ENCODE measurements at places on chromosomes 2 and 18.

DNA sequence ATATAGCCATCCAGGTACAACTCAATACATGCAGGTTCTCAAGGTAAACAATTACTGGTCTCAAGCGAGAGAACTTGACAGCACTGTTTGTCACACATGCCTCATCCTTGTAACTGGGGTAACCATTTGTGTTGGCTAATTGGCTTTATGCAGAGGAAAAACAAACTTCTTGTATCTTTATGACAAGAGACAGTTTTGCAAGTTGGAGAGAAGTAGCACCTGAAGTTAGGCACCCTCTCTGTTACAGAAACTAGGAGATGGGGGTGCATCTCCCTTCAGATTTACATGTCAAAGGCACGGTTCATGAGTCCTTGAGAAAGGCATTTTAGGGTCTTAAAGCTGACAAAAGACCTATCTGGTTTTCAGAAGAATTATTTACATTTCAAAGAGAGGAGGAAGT is 241.7 kb downstream of the CD226 start:
- no peak for DNase-seq

- no peak for DNase-seq
These were observed 1426.9 kb upstream of the ACVR2A start for GRCh38 chr2:146417942-146418341.

DNA sequence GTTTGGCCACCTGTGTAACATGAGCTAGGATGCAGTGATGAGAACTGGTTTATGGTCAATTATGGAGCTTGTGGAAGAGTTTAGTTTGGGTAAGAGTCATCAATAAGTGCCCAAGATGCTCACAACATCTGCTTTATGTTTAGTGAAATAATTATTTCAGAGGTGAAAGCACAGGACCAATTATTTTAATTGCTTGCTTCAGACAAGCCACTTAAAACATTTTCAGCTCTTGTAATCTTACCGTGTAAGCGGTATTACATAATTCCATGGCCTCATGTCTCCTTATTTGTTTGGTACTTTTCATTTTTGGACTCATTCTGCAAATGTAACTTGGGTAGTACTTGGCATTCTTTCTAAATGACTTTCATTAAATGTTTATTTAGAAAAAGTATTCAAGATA is 5.4 kb downstream of the B3GNT2 start:
- DNase-seq = no peak

GRCh38 chr2:42905341-42906110 is 113.1 kb upstream of the HAAO start:
- no peak for DNase-seq

- DNase-seq = peak; percentile 5
These were observed 274.9 kb upstream of the UBE2E3 start for GRCh38 chr2:180705551-180705950.

DNA sequence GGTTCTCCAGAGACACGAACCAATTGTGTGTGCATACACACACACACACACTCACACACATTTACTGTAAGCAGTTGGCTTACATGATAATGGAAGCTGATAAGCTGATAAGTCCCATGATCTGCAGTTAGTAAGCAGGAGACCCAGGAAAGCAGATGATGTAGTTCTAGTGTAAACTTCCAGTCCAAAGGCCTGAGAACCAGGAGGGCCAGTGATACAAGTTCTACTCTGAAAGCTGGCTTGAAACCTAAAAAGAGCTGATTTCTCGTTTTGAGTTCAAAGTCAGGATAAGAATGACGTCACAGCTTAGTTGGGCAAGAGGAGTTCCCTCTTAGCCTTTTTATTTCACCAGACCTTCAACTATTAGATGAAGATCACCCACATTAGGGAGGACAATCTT is 558.8 kb upstream of the PIK3C3 start:
- no peak for DNase-seq

DNA sequence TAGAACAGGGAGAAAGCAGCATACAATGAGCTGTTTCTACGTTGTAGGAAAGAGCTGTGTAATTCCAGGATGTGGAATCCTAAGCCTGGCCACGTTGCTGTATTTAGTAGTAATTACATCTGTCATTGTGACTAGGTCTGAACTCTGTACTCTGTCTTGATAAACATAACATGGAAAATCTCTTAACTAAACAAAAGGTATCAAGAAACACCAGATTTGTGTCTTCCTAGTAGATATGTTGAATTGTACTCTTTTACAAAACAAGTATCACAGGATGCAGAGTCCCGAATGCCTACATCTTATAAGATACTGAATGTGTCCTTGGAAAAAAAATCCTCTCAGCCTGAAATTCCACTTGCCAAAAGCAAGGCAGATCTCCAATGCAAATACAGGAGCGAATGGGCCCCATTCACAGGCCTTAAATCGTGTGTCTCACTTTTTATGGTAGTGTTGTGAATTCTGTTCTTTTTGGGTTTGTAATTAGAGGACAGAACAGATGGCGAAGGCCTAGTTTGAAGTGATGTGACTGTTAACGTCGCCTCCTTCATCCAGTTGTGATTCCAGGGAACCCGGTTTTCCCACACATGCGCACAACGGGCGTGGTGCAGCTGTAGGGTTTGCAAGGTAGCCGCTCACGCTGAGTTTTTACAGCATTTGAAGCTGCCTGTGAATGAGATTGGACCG is 246.5 kb downstream of the GBX2 start:
- DNase-seq = no peak

GRCh38 chr2:143489145-143489544 is 359.9 kb downstream of the ARHGAP15 start:
- DNase-seq = peak; percentile 5

- DNase-seq = no peak
These were observed 51.1 kb downstream of the POLR1A start for GRCh38 chr2:86054535-86055082.

- no peak for DNase-seq
These were observed 23.1 kb upstream of the FAHD2A start for GRCh38 chr2:95379371-95379831.

DNA sequence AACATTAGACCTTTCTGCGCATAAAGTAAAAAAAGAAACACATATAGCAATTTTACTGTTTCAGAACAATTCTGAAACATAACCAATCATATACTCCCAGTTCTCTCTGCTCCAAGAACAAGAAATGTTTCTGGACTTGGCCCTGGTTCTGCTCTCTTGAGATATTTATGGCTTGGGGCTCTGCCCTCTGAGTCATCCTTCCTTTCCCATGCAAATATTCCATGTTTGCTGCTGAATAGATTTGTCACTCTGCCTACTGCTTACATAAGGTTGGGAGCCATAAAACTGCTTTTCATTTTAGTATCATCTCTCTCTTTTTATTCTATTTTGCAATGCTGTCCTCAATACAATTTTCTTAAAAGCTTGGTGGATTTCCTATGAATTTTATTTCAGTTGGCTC is 499.6 kb upstream of the ACVR2A start:
- no peak for DNase-seq

GRCh38 chr2:70954886-70955285 is 19.2 kb downstream of the ATP6V1B1 start:
- DNase-seq = no peak

DNA sequence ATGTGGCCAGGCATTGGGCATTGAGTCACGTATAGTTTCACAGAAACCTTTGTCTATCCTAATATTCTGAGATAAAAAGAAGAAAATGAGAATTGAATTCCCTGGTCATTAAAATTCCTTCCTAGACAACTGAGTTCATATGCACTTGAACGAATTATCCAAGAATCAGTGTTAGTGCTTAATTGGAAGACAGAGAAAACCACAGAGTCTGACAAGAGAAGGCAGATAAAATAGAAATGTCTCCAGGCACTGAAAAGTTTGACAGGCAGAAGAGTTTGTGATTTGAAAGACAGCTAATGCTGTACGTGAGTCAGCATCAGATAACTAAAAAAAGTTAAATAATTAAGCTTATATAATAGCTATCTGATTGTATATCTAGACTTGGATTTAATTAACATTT is 47.7 kb upstream of the TRIB2 start:
- no peak for DNase-seq

DNA sequence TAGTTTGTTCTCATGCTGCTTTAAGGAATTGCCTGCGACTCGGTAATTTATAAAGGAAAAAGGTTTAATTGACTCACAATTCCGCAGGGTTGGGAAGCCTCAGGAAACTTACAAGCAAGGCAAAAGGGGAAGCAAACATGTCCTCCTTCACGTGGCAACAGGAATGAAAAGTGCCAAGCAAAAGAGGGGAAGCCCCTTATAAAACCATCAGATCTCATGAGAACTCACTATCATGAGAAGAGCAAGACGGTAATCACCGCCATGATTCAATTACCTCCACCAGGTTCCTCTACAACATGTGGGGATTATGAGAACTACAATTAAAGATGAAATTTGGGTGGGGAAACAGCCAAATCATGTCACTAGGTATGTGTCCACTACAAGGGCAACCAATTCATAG is 53.9 kb downstream of the MAP4K3 start:
- no peak for DNase-seq

- no peak for DNase-seq
These were observed 29.4 kb upstream of the LPIN2 start for GRCh38 chr18:3042379-3042778.

GRCh38 chr2:48328159-48328809 is 201.7 kb upstream of the STON1 start:
- no peak for DNase-seq

DNA sequence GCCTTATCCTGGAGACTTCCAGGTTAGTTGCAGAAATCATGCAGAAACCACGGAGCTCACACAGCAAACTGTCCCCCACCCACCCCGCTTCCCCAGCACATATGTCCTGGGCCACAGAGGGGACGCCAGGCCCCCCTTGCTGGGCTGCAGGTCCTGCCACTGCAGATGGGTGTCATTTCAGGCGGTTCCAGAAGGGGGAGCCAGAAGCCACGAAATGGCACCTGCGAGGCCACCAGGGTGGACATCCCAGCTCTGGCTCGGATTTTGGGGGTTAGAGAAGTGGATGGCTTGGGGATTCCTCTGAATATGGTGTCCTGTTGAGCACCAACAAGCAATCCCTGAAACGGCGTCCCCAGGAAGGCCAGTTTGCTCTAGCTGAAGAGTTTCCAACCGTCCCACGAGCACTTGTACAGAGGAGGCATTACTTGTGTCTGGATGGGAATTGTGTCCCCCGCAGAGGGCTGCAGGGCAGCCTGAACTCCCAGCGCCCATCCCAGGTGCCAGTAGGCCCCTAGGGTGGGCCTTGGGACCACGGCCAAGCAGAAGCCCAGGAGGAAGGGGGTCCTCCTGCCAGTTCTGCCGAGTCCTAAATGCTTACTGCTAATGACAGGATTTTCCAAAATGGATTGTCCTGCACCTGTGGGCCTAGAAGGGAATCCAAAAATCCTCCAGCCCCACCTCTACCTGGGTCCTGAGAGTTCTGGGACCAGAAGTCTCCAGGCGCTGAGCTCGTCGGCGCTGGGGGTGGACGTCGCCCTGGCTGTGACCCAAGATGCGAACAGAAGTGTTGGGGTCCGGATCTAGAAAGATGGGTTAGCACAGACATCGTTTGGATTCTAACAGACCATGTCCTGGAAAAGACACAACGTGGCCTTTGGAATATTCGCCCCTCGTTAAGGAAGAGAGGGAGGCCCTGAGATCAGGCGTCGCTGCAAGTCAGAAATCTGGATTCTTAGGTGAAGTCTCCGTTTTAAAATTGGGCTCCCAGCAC is 14.6 kb upstream of the NFATC1 start:
- peak; percentile 21 for DNase-seq

GRCh38 chr18:9726175-9726574 is 18.1 kb downstream of the RAB31 start:
- DNase-seq = no peak

- DNase-seq = no peak
These were observed 185.9 kb upstream of the SLC39A10 start for GRCh38 chr2:195471163-195471562.

- DNase-seq = peak; percentile 56
These were observed 1.2 kb downstream of the TGOLN2 start for GRCh38 chr2:85326406-85327159.

DNA sequence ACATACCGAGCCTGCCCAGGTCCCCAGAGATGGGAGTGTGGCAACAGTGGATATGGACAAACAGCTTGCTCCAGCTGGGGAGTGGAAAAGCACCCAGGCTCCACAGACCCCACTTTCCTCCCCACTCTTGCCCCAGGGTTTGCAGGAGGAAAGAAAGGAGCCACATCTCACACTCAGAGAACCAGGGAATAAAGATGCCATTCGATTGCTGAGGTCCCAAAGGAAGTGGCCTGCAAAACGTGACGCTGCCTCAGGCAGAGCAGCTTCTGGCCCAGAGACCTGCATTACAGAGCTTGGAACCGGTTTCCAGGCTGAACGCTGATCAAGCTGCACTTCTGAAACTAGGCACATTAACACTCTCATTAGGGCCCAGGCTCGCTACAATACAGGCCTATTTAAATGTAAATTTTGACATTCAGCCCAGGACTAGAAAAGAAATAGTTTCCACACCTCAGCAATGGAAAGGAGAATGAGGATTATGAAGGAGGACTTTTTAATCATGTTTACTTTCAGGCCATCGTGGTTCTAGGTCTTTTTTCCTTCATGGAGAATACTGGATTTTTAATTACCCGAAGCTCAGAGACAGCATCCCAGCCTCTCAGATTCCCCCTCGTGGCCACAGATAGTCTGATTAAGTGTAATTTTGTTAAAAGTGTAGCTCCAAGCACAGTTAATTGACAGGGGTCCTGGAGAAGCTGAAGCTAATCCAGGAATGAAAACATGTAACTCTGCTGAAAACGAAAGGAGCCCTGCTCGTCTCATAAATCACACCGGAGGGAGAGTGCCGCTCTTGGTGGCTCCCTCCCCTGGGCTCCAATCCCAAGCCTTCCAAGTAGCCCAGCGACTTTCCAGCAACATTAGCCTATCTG is 221.3 kb upstream of the RAB6C start:
- DNase-seq = no peak

GRCh38 chr2:191103774-191104173 is 47.0 kb downstream of the STAT4 start:
- DNase-seq = peak; percentile 32

GRCh38 chr2:79005216-79005615 is 20.3 kb upstream of the REG3G start:
- DNase-seq = no peak

- DNase-seq = no peak
These were observed 294.9 kb downstream of the FSIP2 start for GRCh38 chr2:186033541-186033940.

- no peak for DNase-seq
These were observed 85.6 kb upstream of the SLC35G4 start for GRCh38 chr18:11523804-11524203.

DNA sequence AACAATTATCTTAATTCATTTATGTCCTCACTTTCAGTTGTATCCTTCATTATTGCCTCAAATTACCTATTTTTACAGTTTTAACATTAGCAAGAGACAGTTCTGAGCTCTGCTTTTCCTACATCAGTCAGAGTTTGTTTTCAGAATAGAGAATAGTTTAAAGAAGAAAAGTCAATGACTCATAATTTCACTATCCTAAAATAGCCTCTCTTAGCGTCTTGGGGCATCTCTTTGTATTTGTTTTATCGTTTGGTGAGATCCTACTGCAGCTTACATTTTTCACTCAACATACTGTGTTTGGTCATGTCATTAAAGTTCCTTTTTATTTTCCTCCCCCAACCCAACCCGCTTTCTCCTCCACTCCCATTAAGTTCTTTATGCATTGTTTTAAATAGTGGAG is 3.8 kb downstream of the SEC11C start:
- no peak for DNase-seq

- no peak for DNase-seq
These were observed 633.1 kb downstream of the BCL11A start for GRCh38 chr2:59920307-59920706.

Data from RKO (cell line).